Pulmonary artery endothelial cell (primary cell): ENCODE measurements at places on chromosomes 4 and X. TPM values are rescaled to one million over a fixed set of nuclear protein-coding genes. Genes with fewer than 3 reads are reported as not detected.
A peak's percentile ranks its signal among the peaks of the same experiment; 100 is the strongest.

GRCh38 chr4:140982613-140983340, 150.5 kb downstream of the RNF150 start:
- DNase-seq, result no peak

DNA sequence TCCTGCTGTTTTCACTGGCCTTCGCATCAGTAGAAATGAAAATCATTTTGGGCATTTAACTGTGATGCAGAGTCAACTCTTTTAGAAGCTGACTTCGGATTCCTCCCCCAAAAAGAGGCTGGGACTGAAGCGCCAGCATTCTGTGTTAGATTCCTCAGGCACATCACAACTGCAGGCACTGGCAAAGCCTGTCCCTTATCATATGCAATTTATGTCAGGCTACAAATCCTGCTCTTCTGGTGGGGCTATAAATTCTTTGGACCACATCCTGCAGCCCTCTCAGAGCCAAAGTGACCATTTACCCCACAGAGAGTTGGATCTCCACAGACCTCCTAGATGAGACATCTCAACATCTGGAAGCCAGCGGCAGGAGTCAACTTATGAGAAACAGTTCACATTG, 138.4 kb downstream of the CBR4 start:
- DNase-seq, result no peak

GRCh38 chr4:133402616-133403015, 253.5 kb downstream of the PCDH10 start:
- no peak for DNase-seq

DNA sequence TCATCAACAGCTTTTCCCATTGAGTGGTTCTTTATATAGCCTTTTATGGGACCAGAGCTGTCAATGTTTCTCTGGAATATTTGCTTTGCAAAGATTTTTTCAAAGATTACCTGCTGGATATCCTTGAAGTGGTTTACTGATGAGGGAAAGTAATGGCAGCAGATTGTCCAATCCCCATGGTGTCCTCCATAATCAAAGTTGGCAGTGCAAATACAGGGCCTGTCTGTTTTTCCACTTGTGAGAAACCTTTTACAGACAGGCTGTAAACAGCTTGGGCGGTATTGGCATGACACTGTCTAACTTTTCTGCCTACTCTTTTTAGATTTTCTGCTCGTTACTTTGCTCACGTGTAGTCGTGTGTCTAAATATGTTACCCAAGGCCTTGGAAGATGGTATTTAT, 641.9 kb upstream of the NR3C2 start:
- no peak for DNase-seq

PARM1 gene
- 0.04 and 0.07 TPM in 2 replicates for total RNA-seq

GRCh38 chr4:147173797-147174432, 228.3 kb upstream of the TTC29 start:
- DNase-seq, result no peak

DNA sequence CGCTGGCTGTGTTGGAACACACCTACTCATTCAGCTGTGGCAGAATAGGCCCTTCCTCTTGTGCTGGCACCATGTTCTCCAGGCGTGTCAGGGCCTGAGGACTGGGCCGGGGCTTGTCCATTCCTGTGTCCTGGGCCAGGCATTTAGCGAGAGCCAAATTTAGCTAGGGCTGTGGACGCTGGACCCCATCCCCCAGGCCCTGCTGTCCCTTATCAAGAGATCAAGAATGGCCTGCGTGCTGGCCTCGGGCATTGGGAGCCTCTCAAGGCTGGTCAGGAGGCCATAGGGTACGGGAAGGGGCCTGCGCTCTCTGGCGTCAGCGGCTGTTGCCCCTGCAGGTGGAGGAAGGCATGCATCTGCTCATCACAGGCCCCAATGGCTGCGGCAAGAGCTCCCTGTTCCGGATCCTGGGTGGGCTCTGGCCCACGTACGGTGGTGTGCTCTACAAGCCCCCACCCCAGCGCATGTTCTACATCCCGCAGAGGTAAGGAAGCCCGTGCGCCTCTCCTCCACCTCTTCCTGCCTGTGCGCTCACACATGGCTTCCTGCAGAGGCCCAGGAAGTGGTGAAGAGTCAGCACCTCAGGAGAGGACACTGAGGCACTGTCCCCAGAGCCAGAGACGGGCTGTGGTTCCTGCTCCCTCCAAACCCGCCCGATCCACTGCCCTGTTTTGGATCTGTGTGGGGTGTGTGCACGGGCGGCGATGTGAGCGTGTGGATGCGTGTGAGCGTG, 15.3 kb downstream of the ABCD1 start:
- no peak for DNase-seq

DNA sequence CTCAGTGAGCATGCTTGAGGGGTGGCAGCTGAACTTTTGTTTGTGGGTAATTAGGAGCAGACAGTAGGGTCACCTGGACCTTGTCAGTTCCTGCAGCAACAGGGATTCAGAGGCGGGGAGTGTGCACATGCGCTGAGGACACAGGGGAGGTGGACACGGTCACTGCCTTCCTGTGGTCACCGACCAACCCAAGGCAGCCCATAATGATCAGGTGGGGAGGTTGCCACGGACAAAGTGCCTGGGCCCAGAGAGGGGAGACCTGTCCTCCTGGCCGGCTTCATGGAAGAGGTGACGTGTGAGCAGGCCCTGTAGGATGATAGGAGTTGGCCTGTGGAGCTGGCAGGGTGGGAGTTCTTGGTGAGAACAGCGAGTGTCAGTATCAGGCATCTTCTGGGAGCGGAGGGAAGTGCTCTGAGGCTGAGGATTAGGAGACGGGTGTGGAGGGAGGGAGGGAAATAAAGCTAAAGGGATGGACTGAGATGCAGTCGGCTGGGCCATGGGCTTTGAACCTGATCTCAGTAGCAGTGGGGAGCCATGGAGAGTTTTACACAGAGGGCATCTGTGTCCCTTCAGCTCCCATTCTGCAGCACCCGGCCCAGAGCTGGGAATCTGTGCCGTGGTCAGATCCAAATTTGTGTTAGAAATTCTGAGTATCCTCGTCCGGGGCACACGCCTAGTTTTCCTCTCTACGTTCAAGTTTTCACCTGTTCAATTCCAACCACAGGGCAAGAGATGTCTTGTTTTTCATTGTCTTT, 100.0 kb downstream of the PSAPL1 start:
- no peak for DNase-seq

DNA sequence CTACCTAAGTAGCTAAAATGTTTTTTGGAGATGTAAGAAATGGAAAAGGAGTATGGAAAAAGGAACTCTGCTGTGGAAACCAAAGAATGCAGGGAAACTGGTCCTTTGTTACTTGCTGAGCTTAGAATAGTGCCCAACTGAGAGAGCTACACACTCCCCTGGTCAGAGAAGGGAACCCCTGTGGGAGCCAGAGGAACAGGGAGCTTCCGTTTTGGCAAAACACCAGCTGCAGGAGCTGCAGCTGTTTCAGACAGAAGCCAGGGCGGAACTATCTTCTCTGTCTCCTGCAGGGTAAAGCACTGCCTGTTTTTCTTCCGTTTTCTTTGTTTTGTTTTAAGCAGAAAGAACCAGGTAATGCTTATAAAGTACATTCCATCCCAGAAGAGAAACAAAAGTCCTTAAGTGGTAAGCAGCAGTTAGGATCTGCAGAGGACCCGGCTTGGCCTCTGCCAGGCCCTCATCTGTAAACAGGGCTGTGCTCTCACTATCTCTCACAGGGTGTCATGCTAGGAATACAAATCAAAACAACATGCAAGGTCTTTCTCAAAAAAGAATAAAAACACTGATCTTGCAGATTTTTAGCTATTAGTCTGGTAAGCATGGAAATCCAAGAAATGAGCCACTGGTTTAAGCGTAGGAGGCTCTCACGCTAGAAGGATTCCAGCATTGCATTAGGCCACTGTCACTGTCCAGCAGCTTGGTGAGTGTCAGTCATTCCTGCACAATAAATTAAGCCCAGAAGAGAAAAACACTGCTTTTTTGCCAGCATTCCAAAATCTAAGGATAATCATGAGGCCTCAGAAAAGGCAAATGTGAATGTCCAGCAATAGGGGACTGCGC, 76.1 kb downstream of the CHST7 start:
- DNase-seq, result no peak

- DNase-seq, result no peak
These were observed 71.3 kb downstream of the STIM2 start for GRCh38 chr4:26931966-26932365.

DNA sequence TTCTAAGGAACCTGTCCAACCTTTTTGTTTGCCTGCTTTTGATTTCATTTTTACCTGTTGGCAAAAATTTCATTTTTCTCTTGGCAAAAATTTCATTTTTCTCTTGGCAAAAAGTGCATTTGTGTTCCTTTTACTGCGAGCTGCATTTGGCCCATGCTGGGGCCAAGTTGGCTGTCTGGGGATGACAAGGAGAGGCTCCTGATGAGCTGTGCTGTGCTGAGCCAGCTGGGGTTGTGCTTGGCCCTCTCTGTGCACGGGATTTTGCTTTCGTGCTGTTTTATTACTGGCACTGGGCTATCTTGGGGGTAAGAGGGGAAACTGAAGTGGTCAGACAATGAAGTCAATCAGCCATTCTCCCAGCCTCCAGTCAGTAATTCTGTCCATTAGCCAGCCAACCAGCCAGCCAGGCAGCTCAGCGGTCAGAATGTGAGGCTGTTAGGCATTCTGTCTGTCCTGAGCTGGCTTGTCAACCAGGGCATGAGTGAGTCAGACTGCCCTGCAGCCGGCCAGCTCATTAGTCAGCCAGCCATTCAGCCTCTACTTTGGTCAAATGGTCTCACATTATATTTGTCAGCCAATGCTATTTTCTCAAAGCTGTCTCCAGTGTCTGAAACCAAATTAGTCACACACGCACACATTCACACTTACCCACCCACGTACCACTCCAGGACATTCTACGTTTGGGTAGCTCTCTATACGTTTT, 56.9 kb upstream of the PRPS1 start:
- DNase-seq, result peak; percentile 10

IDUA gene
- total RNA-seq, result 10.0 and 11.4 TPM in 2 replicates

CFAP47 gene
- not detected in 2 replicates for total RNA-seq

GRCh38 chr4:11842620-11843263, 414.0 kb upstream of the HS3ST1 start:
- no peak for DNase-seq

- DNase-seq, result no peak
These were observed 118.7 kb downstream of the SMARCA1 start for GRCh38 chrX:129404670-129405008.

DNA sequence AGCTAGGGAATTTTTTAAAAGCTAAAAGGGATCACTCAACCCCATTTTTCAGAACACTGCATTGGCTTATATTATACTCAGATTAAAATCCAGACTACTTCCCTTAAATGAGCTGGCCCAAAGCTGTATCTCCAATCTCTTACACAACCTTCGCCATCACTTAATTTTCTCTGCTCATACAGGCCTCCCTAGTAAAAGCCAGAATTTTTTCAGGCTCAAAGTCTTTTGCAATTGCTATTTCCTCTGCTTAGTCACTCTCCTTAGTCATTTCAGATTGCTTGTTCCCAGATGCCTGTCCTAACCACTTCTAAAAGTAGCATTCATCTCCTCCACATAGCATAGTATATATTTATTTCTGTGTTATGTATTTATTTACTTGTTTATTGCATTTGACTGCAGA, 1587.9 kb upstream of the ADGRL3 start:
- DNase-seq, result no peak

DNA sequence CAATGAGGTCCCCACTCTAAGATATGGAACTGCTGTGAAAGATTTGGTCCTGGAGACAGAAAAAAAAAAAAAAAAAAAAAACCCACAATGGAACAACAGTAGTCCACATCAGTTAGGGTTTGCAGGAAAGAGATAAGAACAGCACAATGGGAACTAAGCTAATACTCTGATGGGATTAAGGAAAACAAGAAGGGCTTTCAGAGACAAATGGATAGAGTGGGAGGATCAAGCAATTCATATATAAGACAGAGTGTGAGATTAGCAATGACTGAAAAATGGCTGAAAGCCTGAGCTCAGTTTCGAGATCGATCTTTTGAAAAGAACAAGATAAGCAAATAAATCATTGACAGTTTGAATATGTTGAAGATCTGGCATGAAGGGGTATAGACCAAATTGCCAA, 188.4 kb upstream of the TRPC5 start:
- DNase-seq, result no peak

- no peak for DNase-seq
These were observed 24.2 kb upstream of the SMIM20 start for GRCh38 chr4:25889589-25890503.

FRMD7 gene
- not detected in 2 replicates for total RNA-seq

- DNase-seq, result peak; percentile 37
These were observed 189.7 kb downstream of the TSPAN5 start for GRCh38 chr4:98468709-98469108.

BEX5 gene
- 2.4 and 3.5 TPM in 2 replicates for total RNA-seq

- no peak for DNase-seq
These were observed 193.4 kb downstream of the CLCN4 start for GRCh38 chrX:10350221-10350620.

GRCh38 chr4:108540536-108540935, 79.8 kb upstream of the RPL34 start:
- DNase-seq, result no peak

- DNase-seq, result peak; percentile 83
These were observed 88.5 kb upstream of the CBR4 start for GRCh38 chr4:169098532-169098931.

- peak; percentile 39 for DNase-seq
These were observed 82.0 kb upstream of the CLDN34 start for GRCh38 chrX:9885150-9885549.

DNA sequence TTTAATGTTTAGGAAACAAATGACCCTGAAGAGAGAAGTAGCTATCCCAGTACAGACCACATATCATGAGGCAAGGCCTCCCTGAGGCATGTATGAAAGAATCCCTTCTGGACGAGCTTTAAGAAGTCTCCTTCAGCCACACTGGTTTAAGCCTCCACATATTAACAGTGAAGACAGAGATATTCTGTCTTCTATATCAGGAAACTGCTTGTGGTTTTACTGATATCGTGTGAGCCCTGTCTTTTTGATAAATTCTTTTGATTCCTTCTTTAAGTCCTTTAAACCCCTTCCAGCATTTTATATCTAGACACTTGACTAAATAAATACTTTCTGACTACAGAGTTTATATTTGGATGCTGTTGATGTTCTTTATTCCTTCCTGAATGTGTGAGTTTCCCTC, 45.9 kb upstream of the GPC4 start:
- no peak for DNase-seq

TMSB4X gene
- total RNA-seq, result 8,193 and 23,950 TPM in 2 replicates

EDA gene
- 0.92 and 2.5 TPM in 2 replicates for total RNA-seq

PCSK1N gene
- total RNA-seq, result not detected in 2 replicates

CDX4 gene
- not detected in 2 replicates for total RNA-seq

DNA sequence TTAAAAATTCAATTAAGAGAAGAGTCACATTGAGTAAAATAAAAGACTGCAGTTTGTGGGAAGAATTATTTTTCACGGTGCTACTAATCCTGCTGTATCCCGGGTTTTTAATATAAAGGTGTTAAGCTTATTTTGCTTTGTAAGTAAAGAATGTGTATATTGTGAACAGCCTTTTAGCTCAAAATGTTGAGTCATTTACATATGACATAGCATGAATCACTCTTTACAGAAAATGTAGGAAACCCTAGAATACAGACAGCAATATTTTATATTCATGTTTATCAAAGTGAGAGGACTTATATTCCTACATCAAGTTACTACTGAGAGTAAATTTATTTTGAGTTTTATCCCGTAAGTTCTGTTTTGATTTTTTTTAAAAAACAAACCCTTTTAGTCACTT, 39.7 kb downstream of the IRS4 start:
- no peak for DNase-seq

SAP30 gene
- 19.3 and 35.9 TPM in 2 replicates for total RNA-seq

CXorf49 gene
- total RNA-seq, result not detected in 2 replicates

GLRA3 gene
- not detected in 2 replicates for total RNA-seq
